T-helper 17 cell (primary cell): ENCODE measurements at places on chromosomes 2 and 18.

DNA sequence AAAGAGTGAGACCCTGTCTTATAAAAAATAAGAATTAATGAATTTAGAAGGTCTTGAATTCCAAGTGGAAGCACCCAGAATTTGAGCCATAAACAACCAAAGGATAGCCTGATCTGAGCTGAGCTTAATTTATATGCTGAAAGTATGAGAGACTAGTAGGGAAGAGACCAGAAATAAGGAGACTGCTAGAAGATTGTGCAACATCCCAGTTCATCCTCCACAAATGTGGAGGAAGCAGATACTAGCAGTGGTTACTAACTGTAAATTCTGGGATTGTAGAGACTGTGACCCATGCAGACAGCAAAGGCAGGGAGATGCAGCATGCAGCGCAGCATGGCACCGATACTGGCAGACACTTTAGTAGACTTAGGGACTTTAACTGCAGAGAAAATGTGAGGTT lies 1.5 kb upstream of the SULT1C2 start:
- no peak for DNase-seq

DNA sequence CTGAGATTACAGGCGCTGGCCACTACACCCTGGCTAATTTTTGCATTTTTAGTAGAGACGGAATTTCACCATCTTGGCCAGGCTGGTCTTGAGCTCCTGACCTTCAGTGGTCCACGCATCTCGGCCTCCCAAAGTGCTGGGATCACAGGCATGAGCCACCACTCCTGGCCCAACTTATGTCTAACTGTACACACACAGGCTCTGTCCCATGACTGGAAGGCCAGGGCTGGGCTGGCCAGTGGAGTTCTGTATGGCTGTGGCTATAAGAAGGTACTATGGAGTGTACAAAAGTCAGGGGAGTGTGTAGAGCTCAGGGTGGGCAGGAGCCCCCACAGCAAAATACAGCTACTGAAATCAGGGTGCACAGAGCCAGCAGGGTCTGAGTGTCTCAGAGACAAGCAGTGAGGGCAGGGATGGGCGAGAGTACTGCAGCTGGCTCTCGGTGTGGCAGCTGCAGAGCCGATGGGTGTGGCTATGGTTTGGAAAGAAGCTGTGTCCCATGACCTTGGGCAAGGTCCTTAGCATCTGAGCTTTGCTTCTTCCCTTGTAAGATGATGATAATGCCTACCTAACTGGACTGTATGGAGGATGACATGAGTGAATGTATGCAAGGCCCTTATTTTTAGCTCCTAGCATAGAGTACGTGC lies 10.4 kb upstream of the MSGN1 start:
- no peak for DNase-seq

DNA sequence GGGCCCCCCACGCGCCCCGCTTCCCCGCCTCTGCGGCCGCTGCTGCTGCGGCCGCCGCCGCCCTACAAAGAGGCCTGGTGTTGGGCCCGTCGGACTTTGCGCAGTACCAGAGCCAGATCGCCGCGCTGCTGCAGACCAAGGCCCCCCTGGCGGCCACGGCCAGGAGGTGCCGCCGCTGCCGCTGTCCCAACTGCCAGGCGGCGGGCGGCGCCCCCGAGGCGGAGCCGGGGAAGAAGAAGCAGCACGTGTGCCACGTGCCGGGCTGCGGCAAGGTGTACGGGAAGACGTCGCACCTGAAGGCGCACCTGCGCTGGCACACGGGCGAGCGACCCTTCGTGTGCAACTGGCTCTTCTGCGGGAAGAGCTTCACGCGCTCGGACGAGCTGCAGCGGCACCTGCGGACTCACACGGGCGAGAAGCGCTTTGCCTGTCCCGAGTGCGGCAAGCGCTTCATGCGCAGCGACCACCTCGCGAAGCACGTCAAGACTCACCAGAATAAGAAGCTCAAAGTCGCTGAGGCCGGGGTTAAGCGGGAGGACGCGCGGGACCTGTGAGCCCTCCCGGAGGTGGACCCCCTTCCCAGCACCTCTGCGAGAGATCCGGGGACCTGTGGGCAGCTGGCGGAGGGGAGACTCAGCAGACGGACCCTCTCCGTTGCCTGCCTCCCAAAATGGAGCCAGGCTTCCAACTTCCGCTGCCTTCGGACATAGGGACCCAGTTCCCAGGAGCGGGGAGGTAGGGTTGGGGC lies 1.9 kb downstream of the SP5 start:
- DNase-seq = no peak

DNA sequence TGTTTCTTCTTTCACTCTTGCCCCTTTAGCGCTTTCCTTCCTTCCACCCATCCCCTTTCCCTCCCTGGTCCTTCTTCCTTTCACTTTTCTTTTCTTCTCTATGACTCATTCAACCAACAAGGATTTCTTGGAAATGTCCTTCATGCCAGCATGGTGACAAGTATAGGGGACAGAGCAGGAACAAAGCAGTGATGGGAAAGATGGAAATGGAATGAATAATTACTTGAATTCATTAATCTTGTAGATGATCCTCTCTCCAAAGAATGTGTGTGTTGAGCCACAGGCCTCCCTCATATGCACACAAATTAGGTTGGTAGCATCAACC lies 1.5 kb downstream of the VAMP5 start:
- no peak for DNase-seq

- DNase-seq = no peak
Measured at GRCh38 chr2:25251071-25251421, 82.7 kb upstream of the POMC start.

DNA sequence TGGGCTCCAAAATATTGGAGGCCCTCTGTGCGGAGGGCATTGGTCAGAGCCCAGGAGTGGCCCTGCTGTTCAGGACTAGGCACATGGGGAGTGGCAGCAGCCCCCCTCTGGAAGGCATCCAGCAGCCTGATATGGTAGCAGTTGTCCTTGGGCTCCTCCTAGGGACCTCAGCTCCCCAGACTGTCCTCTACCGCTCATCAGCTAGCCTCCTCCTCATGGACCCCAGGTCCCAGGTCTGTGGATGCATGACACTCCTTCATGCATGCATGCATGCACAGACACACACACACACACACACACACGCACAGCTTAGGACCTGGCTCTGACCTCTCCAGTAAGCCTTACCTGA lies 15.4 kb upstream of the ATP6V1B1 start:
- no peak for DNase-seq

DNA sequence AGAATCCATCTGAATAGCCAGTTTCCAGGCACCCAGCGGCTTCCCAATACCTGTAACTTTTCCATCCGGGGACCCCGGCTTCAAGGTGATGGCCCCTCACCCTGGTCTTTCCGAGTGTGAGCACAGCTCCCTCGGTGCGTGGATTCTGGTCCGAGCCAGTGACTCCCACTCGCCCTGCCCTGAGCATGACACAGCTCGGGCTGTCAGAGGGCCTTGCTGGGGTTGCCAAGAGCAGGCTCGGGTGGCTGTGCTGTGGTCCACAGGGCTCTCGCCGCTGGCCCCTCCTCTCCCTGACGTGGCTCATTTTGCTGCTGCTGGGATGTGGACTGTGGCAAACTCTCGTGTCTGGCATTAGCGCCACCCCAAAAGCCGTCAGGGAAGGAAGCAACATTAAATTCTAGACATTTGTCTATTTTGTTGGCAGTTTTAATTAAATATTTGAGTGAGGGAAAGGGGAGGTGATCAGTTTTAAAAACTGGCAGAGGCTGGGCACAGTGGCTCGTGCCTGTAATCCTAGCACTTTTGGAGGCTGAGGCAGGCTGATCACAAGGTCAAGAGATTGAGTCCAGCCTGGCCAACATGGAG lies 5.6 kb upstream of the ESPNL start:
- no peak for DNase-seq

DNA sequence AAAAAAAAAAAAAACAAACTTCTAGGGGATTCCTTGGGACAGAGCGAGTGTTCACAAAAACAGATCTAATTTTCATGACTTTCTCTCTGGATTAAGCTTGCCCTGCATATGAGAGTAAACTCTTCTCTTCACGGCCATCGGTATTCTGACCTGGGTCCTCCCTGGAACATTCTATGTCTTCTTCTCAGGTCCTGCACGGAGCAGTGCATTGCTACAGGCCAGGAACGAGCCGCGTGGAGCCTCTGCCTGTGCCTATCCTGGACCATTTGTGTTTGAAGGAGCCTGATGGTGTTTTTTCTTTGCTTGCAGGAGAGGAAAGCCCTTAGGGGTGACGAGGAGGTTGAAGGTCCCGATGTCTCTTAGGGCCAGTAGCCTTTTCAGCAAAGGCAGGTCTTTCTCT lies 1.8 kb upstream of the OXER1 start:
- no peak for DNase-seq

- DNase-seq = no peak
Measured at GRCh38 chr2:235414422-235414821, 79.4 kb upstream of the AGAP1 start.

DNA sequence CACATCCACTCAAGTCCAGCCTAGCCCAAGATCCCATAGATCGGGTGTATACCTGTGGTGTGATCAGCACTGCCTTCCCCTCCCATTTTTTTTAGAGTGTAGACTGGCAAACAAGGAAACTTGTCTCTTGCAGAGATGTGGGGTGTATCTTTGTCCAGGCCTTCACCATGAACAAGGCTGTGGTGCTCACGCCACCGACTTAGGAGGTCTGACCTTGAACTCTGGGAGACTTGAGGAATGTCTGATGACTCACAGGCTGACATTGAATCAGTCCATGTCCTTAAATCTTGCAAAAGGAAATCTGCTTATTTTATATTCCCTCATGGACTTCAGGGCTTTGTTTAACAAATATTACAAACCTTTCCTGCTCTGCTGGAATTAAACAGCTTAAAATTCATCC lies 4.5 kb upstream of the CTIF start:
- no peak for DNase-seq

GRCh38 chr18:8051453-8051852 lies 484.3 kb downstream of the PTPRM start:
- no peak for DNase-seq

DNA sequence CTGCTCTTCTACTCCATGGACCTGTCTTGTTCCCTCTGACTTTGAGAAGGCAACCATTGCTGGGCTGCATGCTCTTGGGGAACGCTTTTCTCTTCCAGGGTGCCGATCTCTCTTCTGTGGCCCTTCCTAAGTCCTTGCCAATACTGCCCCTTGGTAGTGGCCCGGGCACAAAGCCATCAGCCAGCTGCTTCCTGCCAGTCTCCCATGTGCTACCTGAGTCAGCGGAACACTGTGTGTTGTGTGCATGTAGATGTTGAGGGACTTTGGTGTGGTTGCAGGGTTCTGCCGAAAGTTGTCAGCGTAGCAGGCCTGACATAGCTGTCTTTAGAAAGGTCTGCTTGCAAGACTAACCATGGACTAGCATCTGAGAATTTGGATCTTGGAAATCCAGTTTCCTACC lies 35.4 kb downstream of the MGAT5 start:
- DNase-seq = no peak

- DNase-seq = no peak
Measured at GRCh38 chr18:75438891-75439290, 11.4 kb upstream of the SMIM21 start.
